ENCODE measurements at places on chromosomes 12 and 14.

DNA sequence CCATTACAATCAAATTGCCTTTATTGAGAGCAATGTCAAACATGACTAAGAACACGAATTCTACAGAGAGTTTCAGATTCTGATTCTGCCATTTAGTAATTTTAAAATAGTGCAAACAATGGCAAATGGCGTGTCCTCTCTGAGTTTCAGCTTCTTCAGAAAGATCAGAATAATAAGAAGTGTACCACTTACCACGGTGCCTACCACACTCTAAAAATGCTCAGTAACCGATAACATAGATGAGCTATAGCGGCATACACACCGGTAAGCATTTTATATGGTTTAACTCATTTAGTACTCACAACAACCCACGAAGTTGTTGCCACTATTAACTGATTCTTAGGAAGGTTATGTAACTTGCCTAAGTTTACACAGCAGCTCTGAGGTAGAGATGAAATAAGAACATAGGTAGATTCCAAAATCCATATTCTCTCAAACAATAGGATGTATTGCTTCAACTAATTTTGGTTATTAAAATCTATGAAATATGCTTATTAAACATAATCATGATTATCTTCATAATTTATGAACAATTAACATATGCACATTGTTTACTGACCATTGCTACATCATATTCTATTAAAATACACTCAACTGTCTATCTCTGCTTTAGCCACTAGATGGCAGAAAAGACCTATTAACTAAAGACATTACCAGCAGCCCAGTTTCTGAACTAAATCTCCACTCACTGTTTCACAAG lies 38.3 kb downstream of the SLC6A15 start:
- no peak for DNase-seq

DNA sequence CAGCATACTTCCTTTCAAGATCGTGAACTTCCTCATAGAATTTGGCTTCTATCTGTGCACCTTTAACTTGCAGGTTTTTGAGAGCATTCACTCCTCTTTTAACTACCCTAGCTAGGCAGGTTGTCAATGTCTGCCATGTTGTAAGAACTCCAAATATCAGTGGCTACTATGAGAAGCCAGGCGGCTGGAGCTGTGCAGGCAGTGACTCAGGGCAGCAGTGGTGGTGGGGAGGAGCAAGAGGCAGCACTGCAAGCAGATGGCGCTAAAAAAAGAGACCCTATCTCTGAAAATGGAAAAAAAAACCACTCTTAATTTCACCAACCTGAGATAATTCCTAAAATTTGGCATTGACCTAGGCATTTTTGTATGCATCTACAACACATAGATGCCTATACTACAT lies 28.5 kb downstream of the YARS2 start:
- DNase-seq: no peak

DNA sequence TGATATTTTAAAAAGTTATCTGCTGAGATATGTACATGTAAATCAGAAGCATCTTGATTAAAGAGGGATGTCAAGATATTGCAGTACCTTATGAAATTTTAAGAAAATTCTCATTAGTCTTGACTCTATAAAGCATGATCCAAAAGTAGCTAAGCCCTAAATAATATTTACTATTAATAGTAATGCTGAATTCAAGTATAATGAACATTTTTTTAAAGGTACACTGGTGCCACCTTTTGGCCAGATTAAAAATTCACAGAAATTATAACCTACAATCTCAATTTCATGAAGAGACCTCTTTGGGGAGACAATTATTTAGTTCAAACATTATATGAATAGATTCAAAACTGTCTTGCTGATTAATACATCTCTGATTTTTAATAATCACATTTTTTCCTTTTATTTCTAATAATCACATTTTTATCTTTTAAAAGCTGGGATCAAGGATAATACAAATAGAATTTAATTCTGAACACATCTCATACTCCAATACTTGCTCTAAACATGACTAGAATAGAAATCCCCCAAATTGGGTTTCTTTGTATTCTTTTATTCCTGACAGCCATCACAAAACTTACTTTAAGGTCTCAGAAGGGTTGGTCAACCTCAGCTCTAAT lies 13.4 kb downstream of the AKAP5 start:
- DNase-seq: no peak

- no peak for DNase-seq
Observed at GRCh38 chr12:18402872-18403611, 141.7 kb downstream of the PIK3C2G start.

GRCh38 chr14:39740454-39740853 lies 308.2 kb upstream of the FBXO33 start:
- no peak for DNase-seq

- no peak for DNase-seq
Observed at GRCh38 chr12:106645465-106646330, 62.9 kb downstream of the RFX4 start.

DNA sequence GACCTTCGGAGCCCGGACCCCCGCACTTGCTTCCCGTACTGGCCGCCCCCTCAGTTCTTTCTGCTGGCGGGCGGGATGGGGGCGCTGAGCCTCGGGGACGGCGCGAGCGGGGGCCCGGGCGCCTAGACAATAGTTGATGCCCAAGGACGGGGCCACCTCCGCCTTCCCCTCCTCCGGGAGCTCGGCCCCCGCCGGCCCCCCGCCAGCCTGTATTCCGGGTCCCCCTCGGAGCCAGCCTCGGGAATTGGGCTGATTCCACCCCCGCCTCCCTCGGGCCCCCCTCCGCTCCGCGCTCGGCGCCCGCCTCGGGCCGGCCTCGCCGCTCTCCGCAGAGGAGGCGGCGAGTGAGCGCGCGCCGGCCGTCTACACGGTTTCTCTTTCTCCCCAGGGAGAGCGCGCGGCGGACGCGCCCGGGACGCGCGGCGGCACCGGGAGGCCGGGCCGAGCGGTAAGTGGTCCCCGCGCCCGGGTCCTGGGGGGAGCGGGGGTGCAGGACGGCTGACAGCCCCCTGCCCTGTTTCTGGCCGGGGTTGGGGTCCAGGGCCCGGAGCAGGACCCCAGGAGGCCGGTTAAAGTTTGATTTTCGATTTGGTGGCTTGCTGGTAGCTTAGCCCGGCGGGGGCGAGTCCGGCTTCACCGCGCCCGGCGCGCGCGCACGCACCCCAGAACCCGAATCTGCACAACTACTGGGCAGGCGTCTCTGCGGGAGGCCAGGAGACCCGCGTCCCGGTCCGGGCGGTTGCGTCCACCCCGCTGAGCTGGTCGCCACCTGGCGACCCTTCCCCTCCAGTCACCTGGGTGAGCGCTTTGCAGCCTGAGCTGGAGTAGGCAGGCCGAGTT lies 413.7 kb downstream of the PCNX1 start:
- no peak for DNase-seq

DNA sequence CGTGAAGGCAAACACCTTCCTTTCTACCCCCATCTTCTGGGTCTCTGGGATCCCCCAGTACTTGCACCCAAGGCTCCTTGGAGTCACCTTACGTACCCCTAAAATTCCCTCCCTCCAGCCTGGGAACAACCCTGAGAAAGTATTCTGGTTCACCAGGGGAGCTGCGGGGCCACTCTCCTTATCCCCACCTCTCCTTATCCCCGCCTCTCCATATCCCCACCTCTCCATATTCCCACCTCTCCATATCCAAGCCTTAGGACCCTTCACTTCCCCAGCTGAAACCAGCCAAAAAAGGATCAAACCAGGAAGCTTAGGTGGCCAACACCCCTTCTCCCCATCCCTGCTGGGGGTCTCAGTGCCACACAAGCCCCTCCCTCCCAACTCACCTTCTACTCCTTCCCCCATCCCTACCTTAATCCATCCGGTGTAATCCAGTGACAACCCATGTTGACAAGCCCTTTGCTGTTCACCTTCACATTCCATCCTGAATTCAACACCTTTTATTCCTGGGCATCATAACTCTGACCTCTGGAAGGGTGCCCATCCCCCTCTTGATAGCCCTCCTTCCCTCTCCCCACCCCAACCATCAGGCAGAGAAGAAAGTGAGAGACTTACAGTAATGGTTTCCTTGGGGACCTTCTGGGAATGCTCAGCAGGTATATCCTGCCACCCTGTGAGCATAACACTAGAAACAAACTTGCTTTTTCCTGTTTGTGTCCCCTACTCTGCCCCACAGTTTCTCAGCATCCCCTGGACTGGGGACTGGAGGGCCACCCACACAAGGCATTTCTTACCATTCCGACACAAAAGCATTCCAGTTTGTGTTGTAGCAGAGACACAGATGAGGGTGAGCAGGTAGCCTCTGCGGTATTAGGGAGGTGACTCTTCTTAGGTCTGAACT lies 1.6 kb upstream of the MSI1 start:
- no peak for DNase-seq

DNA sequence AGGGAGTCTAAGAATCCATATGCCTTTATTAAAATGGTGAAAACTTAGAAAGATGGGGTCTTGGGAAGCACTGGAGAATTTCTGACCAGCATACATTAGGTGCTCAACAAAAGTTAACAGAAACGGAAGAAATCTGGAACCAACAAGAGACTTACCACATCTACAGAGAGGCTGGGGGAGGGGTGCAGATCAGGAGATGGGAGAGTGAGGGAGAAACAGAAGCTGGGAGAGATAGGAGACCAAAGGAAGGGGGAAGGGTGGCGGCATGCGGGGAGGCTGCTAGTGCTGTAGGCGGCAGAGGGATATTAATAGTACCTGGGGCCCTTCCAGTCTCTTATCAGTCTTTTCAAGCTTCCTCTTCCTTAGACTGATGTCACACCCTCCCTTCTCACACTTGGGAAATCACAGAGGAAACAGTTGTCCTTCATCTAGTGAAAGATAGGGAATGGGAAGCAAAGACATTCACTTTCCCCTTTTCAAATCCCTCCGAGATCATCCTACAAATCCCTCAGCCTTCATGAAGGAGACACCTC lies 18.1 kb downstream of the ZBTB39 start:
- DNase-seq: no peak

DNA sequence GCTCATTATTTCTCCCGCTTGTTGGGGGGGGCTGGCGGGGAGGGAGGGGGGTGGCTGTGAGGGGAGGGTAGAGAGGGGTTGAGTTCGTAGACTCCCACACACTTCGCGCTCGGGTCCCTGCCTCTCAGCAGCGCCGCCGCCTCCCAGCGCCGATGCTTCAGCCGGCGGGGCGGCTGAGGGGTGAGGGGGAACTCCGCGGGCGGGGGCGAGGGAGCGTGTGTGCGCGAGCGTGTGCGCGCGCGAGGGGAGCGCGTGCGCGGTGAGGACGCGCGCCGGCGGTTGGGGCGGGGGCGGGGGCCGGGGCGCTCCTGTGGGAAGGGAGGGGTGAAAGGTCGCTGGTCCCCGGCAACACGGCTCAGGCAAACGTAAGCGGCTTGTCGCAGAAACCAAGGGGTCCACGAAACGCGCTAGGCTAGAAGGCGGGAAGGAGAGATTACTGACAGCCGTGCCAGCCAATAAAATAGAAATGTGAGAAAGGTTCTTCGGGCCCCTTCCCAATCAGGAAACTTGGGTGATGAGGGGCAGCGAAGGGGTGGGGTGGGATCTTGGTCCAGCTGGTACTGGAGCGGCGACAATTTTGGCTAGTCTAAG lies 343 bp upstream of the NOVA1 start:
- DNase-seq: peak; percentile 18
